ENCODE measurements at places on chromosomes 4 and X.

GRCh38 chrX:80879143-80879542 is 69.5 kb upstream of the BRWD3 start:
- no peak for DNase-seq

GRCh38 chrX:107725761-107726555 is 49.6 kb downstream of the TSC22D3 start:
- DNase-seq: no peak

GRCh38 chr4:157763490-157763889 is 409.3 kb downstream of the GASK1B start:
- no peak for DNase-seq

DNA sequence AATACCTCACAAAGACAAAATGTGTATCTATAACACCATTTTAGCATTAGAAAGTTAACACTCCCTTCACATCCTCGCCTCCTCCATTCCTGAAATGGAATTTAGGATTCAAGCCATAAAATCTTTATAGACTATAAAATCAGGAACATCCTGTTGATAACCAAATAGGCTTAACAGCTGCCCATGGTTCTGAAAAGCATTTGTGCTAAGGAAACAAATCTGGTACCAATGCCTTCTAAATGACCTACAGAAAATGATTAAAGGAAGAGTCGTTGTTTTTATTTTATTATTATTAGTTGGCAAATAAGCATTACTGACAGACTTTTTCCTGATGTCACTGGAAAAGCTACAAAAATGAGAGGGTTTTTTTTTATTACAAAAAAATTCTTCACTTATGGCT is 79.8 kb downstream of the PAPSS1 start:
- DNase-seq: no peak

DNA sequence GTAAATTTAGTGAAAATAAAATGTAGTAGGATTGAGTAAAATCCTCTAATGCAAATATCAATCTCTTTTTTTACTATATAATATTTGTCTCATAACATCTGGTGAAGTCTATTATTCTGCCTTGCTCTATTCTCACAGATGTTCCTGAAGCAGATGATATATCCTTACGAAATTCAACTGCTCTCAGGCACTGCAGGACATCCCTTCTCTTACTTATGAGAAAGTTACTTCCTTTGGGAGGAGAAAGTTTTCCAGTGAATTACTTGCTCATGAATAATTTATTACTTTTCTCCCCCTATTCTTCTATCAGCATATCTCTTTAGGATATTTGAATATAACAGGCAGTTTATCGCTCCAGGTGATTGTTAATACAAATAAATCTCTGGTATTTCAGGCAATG is 75.6 kb upstream of the AGA start:
- DNase-seq: no peak

DNA sequence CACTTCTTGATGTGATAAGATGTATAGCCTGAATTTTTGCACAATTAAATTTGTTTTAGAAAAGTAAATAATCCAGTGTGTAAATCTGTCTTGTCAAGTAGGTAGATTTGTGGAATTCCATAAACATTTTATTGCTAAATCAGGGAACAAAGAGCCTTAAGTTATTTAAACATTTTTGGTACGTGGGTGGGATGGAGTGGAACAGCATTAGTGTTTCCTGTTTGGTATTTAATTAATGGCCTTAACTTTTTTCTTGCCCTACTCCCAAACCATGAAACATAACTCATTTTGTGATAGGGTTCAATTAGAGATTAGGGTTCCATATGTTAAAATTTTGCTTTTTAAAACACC is 5.1 kb downstream of the NUDT9 start:
- DNase-seq: no peak

All from stimulated activated CD8-positive, alpha-beta memory T cell treated with anti-CD3 and anti-CD28 coated beads, Interleukin-15, amount 100 ng/mL, for 4 hours (primary cell).